Activated naive CD4-positive, alpha-beta T cell treated with anti-CD3 and anti-CD28 coated beads, Interleukin-2, amount 10 ng/mL, durations not matched to agents 7 days and 5 days (primary cell): ENCODE measurements at places on chromosomes 16 and 17.

DNA sequence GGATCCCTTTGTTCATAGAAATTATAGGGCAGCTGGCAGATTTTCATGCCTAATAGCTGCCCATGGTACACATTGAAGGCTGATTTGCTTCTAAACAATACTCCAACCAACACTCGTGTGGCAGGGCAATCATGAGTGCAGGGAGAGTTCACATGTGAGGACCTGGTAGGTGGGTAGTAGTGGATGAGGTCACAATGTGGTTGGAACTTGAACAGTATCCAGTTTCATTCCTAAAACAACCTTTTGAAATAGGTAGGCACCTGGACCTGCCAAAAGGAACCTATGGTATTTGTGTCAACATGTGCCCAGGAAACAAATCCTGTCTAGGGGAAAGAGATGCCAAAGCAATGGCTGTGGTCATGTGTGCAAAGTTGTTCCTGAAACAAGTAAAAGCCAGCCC lies 32.8 kb downstream of the CCL4 start:
- DNase-seq: no peak

GRCh38 chr16:67531247-67531646 lies 2.6 kb downstream of the RIPOR1 start:
- no peak for DNase-seq

DNA sequence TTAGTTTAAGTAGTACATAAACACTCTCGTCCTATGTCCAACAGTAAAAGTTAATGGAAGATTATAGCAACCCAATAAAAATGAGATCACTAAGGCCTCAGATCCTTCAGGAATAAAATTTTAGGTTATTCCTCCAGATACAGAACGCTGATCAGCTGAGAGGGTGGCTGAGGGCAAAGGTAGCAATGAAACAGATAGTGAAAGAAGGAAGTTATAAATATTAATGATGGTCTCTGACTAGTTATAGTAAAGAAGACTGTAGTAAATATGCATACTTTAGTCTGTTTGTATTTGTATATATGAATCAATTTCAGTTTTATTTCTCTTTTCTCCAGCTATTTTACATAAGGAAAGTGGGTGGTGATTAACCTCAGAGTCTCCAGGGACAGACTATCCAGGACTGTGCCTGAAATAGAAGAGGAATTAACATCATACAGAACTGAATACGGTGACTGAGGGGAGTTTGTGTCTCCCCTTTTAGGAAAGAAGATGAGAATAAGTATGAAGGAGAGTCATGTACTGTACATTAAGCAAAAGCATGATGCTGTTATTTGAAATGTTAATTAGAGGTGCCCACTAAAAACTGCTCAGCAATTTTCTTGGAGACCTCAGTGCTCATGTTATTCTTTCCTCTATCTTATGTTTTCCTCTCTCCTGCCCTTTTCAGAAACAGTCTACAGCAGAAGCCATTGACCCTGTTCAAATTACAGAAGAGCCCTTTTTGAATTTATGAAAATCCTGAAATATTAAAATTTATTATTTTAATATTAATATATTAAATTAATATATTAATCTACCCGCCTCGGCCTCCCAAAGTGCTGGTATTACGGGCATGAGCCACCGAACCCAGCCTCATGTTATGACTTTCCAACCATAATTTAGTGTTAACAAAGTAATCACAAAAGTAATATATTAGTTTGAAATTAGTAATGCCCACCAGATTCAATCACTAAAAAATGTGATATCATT lies 36.5 kb upstream of the DHRS7B start:
- no peak for DNase-seq

DNA sequence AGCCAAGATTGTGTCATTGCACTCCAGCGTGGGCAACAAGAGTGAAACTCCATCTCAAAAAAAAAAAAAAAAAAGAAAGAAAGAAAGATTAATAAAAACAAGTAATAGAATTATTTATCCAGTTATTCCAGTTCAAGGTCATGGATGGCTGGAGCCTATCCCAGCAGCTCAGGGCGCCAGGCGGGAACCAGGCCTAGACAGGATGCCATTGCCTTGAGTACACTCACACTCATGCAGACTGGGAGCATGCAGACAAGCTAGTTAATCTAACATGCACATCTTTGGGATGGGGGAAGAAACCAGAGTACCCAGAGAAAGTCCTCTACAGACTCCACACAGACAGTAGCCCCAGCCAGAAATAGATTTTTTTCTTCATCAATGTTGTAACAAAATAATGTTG lies 17.9 kb downstream of the PDP2 start:
- DNase-seq: no peak

DNA sequence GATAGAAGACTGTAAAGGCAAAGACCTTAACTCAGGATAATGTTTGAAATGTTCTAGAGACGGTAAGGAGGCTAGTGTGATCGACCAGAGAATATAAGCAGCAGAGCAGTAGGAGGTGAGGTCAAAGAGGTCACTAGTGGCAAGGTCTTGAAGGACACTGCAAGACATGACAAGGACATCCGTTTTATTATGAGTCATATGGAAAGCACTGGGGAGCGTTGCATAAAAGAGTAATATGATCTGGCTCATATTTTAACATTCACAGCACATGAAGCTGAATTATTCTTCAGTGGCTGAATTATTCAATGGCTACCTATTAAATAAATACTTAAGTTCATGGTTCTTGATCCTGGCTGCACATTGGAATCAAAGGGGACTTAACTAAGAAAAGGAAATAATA lies 123.7 kb downstream of the SOX9 start:
- DNase-seq: no peak

GRCh38 chr17:58643147-58643546 lies 48.7 kb downstream of the TEX14 start:
- DNase-seq: no peak

GRCh38 chr17:79500745-79501618 lies 109.9 kb downstream of the RBFOX3 start:
- no peak for DNase-seq

DNA sequence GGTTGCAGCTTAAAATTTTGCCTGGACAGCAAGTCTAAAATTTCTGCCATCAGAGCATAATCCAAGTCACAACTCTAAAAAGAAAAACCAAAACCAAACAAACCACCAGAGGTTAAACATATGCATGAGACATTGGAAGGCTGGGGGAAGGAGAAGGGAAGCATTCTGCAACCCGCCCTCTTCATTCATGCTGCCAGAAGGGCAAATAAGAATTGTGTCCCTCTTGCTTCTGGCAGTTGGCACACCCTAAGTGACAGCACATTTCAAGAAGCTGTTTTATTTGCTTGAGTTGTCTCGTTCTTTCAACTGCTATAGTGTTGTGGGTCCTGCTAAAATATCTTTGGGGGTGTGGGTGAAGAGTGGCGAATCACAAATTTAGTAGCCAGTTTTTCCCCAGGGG lies 99.6 kb downstream of the SKAP1 start:
- no peak for DNase-seq

DNA sequence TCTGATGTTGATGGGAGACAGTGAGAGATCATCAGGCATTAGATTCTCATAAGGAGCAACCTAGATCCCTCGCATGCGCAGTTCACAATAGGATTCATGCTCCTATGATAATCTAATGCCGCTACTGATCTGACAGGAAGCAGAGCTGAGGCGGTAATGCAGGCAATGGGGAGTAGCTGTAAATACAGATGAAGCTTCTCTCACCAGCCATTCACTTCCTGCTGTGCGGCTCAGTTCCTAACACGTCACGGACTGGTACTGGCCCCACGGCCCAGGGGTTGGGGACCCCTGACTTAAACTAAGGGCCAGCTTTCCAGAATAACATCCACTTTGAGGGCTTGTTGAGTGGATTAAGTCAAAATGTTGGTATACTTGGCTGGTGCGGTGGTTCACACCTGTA lies 2.6 kb upstream of the TMEM219 start:
- DNase-seq: no peak

DNA sequence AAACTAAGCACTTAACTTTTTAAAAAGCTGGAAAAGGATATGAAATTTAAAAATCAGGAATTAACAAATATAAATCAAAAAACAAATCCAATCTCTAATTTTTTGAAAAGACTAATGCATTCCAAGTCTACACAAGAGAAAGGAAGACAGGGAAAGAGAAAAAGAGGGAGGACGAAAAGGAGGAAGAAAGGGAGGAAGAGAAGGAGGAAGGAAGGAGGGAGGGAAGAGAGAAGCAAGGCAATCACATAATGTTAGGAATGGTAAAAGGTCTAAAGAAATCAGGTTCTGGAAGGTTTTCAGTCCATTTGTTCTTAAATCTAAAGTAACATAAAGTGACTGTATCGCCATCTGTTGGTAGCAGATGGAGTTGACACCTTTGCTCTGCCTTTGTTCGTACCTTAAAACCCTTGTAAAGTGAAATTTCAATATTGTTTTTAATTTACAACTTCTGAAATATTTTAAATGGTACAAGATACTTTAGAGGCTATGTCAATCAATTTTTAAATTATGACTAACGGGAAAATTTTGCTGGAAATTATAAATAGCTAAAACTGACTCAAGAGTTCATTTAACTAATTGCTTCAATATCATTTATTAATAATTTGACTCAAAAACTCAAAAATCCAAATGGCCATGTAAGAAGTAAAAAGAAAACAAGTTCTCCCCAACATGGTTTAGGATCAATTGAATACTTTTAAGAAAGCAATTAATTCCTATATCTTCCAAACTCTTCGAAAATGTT lies 20.4 kb upstream of the CDYL2 start:
- DNase-seq: peak; percentile 60
